Cortex of kidney (tissue), 1 donor: ENCODE measurements at places on chromosomes 16 and 17.

DNA sequence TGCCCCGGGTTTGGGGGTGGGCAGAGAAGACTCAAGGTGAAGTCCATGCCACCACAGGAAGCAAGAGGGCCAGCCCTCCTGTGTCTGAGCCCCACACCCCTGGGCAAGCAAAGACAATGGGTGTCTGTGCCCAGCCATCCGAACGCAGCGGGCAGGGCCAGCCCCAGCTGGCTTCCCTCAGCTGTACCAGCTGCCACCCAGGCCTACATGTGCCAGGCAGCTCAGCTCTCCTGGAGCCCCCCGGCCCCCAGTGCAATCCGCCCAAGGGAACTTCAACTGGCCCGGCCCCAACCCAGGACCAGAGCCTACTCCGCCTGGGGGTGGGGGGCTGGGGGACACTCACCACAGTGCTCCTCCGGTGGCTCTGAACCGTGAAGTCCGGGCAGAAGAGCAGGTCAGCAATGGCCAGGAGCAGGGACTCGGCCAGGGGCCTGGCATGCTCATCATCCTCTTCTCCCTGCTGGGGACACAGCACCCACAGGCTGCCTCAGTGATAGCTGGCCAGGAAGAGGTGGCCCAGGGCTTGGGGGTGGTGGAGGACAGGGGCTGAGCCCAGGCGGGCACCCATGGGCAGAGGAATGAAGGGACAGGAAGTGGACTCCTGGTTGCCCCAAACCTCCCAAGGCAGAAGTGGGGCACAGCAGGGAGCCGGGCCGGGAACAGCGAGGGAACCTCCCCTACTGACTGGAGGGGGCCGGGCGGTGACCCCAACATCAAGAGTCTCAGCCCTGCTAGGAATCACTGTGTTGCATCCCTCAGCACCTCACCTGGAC lies 9.8 kb downstream of the HID1 start:
- no peak for DNase-seq

DNA sequence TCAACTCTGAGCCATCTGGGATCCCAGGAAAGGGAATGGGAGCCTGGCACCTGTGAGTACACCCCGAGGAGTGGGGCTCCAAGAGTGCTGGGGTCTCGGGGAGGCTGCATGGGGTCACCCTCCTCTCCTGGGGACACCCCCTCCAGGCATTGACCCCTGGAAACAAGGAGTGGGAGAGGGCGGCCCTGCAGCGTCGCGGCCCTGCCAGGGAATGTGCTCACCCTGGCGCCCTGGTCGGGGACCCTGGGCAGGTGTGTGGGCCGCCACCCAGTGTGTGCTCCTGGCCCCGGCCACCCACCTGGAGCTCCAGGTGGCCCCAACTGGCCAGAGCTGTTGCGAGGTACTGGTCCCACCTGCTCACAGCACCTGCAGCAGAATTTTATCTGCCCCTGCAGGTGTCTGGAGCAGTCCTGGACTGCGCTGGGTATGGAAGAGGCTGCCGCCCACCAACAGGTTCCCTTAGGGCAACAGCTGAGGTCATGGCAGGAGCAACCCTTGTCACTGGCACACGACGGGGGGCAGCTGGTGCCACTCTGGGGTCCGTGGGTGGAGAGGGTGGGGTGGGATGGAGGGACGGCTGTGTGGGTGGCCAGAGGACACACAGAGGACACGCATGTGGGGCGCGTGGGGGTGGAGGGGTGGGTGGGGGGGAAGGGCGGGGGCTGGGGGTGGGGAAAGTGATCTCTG lies 5.4 kb upstream of the PABPN1L start:
- DNase-seq = no peak

DNA sequence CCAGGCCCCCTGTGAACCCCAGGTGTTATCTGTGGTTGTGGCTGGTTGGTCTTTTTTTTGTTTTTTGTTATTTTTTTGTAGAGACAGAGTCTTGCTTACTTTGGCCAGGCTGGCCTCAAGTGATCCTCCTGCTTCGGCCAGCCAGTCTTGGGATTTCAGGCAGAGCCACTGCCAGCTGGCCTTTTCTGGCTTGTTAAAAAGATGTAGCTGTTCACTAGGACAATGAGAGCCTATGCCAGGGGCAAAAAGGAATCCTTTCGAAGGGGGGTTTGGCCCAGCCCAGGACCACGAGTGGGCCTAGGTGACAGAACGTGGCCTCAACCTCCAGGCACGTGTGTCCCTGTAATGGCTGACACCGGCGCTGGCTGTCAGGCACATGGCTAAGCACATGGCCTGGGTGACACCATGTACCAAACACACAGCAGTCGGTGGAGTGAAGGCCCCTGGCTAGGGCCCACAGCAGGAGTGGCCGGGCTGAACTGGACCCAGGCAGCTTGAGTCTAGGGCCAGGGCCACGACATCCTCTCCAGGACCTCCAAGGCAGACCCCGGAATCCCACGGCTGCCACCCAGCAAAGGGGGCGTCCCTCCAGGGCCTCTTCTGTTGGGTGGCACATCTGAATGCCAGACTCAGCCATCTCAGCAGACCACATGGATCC lies 6.9 kb upstream of the SLC38A8 start:
- DNase-seq = no peak

GRCh38 chr17:72587156-72587555 lies 466.3 kb downstream of the SOX9 start:
- no peak for DNase-seq

DNA sequence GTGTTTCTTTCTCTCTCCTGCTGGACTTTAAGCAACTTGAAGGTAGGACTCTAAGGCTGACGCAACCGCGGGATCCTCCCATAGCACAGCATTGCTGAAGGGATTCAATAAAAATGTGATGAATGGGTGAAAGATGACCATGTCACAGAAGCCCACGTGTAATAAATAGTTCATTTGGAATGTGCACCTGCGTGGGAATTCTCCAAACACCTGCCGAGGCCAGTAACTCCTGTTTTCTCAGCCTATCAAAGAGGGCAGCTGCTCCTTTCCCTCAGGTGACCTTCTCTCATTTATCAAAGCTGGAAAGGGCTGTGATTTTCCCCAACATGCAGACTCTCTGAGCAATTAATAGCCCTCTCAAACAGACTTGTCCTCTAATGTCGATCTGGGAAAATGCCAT lies 235.7 kb downstream of the STX8 start:
- DNase-seq = no peak

GRCh38 chr16:53415504-53415903 lies 18.8 kb upstream of the RBL2 start:
- no peak for DNase-seq

DNA sequence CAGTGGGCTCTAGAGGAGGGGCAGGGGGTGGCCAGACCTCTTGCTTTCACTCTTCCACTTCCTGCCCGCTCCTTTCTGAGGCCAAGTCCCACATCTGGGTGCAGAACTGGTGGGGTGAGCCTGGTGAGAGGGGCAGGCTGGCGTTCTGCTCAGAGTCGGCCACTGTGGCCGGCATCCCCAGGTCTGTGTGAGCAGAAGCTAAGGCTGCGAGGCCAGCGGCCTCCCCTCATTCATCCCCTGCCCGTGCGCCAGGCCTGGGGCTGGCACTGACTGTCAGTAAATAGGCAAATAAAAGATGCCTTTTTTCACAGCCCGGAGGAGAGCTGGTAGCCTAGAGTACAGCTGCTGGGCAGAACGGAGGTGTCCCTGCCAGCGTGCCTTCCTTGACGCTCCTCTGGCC lies 1.2 kb downstream of the DEF8 start:
- no peak for DNase-seq

- DNase-seq = no peak
These were observed 6.6 kb downstream of the UBALD1 start for GRCh38 chr16:4607841-4608703.

- DNase-seq = no peak
These were observed 47.4 kb upstream of the FOXJ1 start for GRCh38 chr17:76188213-76189016.

GRCh38 chr16:51510416-51510815 lies 359.3 kb upstream of the SALL1 start:
- no peak for DNase-seq

GRCh38 chr16:47045023-47045422 lies 71.5 kb upstream of the DNAJA2 start:
- DNase-seq = no peak

DNA sequence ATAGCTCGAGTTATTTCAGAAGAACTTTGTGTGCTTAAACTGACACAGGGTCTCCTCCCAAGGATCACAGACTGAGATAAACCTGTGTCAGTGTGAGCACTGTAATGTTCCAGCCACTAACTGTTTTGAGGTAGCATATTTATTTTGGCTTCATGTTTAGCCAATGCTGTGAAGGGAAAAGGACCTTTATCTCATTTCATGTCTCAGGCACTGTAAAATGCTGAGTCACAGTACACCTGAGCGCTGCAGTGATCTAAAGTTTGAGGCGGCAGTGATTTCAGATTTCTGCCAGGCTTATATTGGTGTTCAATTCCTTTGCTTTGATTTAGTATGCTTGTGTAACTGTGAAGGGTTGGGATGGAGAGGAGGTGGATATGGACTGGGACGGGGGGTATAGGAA lies 3.1 kb upstream of the DNAJA2 start:
- DNase-seq = no peak

GRCh38 chr16:55207693-55208428 lies 116.1 kb upstream of the IRX6 start:
- DNase-seq = no peak

GRCh38 chr17:41717408-41718286 lies 5.5 kb downstream of the GAST start:
- DNase-seq = no peak

- DNase-seq = no peak
These were observed 85.0 kb upstream of the MED9 start for GRCh38 chr17:17391668-17392370.

DNA sequence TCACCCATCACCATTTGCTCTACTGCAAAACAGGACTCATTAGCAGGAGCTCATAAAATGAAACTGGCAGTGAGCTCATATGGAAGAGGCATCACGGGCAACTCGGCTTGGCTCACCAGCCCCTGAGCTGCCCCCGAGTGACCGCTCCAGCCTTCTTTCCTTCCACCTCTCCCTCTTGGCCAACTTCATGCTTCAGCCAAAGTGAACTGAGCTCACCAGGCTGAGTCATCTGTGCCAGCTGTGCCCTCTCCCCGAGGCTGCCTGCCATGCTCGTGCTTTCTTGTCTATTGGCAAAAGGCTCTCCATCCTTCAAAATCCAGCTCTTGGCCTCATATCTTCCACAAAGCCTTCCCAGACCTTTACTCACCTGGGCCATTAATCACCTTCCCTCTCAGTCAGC lies 391.4 kb downstream of the WWOX start:
- no peak for DNase-seq

DNA sequence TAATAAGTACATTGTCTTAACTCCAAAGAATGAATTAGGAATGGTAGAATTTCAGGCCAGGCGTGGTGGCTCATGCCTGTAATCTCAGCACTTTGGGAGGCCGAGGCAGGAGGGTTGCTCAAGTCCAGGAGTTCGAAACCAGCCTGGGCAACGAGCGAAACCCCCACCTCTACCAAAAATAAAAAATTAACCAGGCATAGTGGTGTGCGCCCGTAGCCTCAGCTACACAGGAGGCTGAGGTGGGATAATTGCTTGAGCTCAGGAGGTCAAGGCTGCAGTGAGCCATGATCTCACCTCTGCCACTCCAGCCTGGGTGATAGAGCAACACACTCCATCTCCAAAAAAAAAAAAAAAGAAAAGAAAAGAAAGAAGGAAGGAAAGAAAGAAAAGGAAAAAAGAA lies 18.5 kb upstream of the BBS2 start:
- DNase-seq = no peak

- no peak for DNase-seq
These were observed 58.9 kb downstream of the BAIAP2 start for GRCh38 chr17:81093619-81094508.

DNA sequence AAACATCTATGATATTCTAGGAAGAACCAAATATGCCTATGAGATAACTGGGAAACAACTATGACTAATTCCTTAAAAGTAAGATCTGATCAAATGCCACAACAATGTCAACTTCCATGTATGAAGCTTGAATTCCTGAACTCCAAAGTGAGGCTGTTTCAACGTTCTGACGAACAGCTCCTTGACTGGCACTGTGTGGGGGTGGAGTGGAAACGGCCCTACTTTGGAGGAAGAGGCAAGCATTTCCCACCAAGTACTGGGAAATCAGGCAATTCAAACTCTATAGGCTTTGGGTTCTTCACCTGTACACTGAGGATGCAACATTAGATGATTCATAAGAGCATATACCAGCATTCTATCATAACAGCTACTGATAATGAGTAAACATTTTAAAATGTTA lies 187.2 kb downstream of the CDK5R1 start:
- DNase-seq = no peak

GRCh38 chr17:43875476-43876147 lies 28.6 kb downstream of the CD300LG start:
- no peak for DNase-seq

- no peak for DNase-seq
These were observed 418.0 kb upstream of the HSBP1 start for GRCh38 chr16:83389751-83390150.

GRCh38 chr16:46920402-46921068 lies 36.4 kb downstream of the GPT2 start:
- no peak for DNase-seq

DNA sequence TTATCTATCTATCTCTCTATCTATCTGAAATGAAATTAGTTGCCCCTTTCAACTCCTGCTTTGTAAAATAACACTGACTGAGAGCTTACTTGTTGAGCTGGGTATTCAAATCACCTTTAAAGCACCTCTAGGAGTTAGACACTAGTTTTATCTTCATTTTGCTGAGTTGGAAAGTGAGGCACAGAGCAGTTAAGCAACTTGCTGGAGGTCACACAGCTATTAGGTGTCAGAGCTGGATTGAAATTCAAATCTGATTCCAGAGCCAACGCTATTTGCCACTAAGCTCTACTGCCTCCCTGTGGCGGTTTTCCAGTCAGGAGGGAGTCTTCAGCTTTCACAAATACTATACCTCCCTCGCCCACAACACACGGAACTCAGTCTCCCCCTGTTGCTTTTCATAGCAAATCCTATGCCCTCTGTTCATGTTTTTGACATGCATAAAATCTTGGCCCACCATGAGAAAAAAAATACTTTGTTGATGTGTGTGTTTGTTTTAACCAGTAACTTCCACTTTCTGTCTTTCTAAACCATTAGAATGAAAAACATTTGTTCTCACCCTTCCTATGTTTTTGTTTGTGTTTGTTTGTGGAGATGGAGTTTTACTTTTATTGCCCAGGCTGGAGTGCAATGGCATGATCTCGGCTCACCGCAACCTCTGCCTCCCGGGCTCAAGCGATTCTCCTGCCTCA lies 74.8 kb upstream of the SMURF2 start:
- no peak for DNase-seq

GRCh38 chr16:50887500-50888298 lies 145.8 kb downstream of the CYLD start:
- no peak for DNase-seq

- DNase-seq = no peak
These were observed 945 bp upstream of the UQCRC2 start for GRCh38 chr16:21952040-21952792.

DNA sequence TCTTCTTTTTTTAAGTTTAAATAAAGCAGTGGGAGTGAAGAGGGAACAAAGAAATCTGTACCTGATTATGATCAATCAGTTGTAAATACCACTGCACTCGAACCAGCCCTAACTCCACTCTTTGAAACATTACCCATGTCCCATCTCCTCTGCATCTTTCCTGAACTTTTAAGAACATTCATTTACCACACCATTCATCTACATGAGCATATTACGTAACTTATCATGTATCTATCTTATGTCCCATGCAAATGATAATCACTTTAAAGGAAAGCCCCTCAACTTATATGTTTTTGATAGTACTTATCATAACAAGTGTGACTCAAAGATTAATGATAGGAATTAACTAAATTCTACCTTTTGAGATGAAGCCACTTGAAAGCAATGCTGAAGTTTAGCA lies 10.7 kb upstream of the BRIP1 start:
- DNase-seq = no peak
